GM06990 (cell line): ENCODE measurements at places on chromosomes 13 and 19.
A peak's percentile ranks its signal among the peaks of the same experiment; 100 is the strongest.

DNA sequence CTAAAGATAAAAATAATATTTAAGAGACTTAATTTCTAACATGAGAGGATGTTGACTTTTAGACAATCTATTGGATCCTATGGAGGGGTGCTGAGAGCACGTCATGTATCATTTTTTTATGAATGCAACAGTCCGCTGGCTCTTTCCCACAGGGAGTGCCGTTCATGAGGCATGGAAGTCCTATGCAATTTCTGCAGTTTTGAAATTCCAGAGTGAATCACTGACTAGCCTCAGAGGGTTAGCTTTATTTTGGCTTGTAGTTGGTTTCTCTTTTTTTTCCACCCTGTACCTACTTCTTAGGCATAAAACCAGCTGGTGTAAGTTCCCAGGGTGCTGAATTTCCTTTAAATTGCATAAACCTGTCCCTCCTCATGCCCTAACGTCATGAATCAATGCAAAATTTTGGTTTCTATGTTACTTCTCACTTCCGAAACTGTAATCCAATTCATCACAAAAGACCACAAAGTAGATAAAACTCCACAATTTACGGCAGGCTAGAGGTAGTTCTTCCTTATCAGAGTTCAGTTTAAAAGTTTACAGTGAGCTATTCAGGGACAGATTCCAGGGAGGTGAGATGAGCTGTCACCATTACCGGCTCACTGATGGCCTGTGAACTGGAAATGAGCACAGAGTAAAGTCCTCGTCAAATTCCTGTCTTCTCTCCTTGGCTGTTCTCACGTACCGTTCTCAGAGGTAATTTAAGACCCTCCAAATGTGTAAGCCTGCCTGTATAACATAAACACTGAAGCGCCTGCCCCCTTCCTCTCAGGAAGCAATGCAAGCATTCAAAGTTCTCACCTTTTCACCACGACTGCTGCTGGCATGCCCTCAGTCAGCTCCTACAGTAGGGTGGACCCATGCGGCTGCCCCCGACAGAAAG is 216.6 kb upstream of the SLC10A2 start:
- DNase-seq = peak; percentile 15

GRCh38 chr19:40799558-40800338 is 757 bp downstream of the EGLN2 start:
- peak; percentile 50 for DNase-seq

- no peak for DNase-seq
Measured at GRCh38 chr19:5225486-5226345, 114.9 kb downstream of the PTPRS start.

DNA sequence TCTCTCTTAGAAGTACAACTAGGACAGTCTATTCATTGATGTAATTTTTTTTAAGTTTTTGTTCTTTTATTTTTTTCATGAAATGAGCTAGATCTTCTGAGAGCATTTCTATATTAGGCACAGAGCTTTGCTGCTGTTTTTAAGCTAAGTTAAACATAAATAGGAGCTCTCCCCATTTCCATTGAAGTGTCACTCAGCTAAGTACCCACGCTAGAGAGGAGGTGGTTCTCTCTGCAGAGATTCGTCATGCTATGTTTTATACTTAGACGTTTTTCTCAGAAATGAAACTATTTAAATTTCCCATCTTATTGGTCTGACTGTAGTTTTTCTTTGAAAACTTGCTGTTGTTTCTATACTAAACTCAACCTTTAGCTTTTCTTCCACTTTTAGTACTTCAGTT is 271.5 kb downstream of the PCDH9 start:
- no peak for DNase-seq

DNA sequence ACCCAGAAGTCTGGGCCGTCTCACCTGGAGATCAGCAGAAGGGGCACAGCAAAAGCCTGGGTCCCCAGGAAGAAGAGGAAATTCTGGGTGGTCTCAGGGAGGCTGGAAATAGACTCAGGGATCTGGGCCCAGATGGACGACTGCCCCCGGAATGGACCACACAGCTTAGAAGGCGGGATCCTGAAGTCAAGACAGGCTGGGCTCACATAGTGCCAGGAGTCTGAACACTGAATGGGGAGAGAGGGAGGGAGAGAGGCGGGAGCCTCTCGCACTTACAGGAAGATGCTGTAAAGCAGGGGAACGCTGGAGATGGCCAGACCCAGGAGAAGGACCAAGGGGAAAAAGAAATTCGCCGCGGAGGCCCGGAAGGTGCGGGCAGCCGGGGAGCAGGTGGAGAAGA is 1.3 kb upstream of the LENG1 start:
- no peak for DNase-seq

GRCh38 chr19:10292206-10292788 is 2.5 kb downstream of the ICAM5 start:
- peak; percentile 85 for DNase-seq

GRCh38 chr19:15776264-15776663 is 11.2 kb upstream of the OR10H5 start:
- no peak for DNase-seq

- no peak for DNase-seq
Measured at GRCh38 chr13:73754727-73755292, 379.4 kb downstream of the KLF12 start.

- DNase-seq = peak; percentile 70
Measured at GRCh38 chr19:3687774-3688706, 12.2 kb downstream of the PIP5K1C start.

DNA sequence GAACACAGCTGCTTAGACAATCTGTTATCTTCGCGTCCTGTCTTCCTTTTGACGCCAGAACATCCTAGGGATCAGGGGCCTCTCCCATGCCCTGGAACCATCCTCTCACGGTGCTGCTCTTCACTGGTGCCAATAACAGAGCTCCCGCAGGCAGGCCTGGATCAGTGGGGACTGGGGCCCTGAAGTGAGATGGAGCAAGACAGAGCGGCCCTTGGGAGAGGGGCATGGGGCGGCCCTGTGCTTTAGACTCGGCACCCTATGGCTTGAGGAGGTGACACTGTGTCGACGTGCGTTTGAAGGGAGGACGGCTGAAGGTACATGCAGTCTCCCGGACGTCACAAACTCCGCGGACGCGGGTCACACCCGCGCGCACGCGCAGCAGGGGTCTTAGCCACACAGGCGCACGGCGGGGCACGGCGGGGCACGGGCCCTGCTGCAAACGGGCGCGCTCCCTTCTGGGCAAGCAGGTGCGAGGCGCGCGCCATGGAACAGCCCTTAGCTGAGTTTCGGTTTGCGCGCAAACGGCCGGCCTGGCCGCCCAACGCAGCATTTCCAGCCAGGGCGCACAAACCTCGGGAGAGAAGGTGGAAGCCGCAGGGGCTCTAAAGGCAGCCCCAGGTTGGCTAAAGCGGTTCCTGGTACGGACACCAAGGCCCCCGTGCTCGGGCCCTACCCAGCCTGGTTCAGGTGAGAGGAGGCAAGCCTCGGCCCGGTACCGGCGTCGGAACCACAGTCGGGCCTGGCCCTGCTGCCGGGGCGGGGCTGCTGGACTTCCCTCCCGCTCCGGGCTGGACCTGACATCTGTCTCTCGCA is 16.5 kb upstream of the RNF17 start:
- peak; percentile 51 for DNase-seq

DNA sequence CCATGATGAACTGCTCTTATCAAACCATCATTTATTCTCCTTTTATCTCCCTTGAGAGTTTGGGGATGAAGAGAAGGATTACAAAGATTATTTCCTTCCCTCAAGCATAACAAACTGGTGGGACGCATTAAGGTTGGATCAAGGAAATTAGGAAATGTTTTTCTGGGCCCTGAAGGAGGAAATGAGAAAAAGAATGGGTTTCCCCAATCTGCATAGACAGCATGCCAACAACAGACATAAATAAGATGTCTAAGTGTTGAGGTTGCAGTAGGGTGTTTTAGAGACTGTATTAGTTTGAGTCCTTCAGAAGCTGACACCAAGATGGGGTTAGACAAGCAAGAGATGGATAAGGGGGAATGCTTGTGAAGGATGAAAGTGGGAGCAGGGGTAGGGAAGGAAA is 7.3 kb downstream of the EPSTI1 start:
- DNase-seq = no peak

GRCh38 chr19:56974556-56975207 is 134.2 kb upstream of the PEG3 start:
- DNase-seq = no peak

GRCh38 chr19:2139385-2140137 is 11.8 kb downstream of the AP3D1 start:
- DNase-seq = no peak

- peak; percentile 74 for DNase-seq
Measured at GRCh38 chr19:2469102-2469914, 6.6 kb upstream of the GADD45B start.

- DNase-seq = no peak
Measured at GRCh38 chr13:24194447-24194846, 33.9 kb downstream of the SPATA13 start.

DNA sequence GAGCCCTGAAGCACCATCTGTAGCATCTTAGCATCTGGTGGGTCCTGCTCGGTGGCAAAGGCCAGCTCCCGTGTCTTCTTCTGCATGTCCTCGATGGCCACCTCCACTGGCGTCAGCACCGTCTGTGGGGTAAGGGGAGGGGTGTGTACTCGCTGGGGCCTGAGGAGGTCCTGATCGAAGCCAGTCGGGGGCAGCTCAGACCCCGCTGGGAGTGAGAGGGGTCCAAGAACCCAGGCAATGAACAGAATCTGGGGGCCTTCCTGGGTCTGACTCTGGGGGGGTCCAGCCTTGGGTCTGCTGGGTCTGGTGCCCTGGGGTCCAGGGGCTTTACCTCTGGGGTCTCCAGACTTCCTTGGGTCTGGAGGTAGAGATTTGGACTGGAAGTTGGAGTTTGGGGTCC is 3.6 kb upstream of the KANK2 start:
- DNase-seq = no peak

- no peak for DNase-seq
Measured at GRCh38 chr13:25982907-25983306, 68.9 kb downstream of the SHISA2 start.

DNA sequence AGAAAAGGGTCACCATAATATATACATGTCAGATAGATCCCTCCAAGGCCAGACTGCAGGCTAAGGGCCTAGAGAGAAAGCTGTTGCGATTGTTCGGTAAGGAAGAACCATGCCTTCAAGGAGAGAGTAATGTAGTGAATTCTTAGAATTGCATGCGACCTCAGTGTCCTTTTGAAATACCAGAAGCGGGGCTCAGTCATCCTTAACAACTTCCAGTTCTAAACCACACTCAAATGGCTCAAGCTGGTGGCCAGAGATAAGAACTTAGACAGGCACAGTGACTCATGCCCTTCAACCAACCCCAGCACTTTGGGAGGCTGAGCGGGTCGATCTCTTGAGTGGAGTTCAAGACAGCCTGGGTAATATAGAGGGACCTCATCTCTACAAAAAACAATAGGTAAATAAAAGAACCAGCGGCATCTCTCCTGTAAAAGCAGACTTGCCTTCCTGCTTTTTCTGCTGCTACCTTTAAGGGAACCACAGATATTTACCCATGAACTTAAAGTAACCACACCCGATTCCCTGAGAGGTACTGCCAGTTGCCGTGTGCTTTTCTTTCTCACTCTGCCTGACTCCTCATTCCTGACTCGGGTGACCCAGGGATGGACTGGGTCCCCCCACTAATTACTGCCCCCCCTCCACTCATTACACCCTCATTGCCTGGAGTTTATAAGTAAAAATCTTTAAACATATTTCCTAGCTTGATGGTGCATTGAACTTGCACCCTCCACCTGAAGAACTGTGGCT is 15.4 kb upstream of the SIGLEC6 start:
- DNase-seq = no peak

GRCh38 chr19:34365463-34366401 is 736 bp downstream of the GPI start:
- DNase-seq = peak; percentile 28

- DNase-seq = no peak
Measured at GRCh38 chr13:23175920-23176319, 4.9 kb upstream of the SGCG start.

DNA sequence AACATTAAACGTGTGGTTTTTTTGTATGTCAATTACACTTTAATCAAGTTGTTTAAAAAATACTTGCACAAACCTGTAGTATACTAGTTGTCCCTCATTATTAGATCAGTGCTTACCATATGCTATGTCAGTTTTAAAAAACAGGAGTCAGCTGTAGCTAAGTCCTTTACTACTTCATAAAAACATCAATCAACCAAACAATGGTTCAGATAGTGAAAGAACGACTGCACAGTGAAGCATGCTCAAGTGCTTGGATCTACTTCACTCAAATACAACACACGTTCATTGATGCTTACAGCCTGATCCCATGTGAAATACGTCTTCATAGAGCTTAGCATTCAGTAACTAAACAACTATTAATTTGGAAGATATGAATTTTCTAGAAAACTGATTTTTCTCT is 225.0 kb downstream of the FGF14 start:
- DNase-seq = no peak

GRCh38 chr19:2636897-2637683 is 65.4 kb downstream of the GNG7 start:
- DNase-seq = peak; percentile 78

DNA sequence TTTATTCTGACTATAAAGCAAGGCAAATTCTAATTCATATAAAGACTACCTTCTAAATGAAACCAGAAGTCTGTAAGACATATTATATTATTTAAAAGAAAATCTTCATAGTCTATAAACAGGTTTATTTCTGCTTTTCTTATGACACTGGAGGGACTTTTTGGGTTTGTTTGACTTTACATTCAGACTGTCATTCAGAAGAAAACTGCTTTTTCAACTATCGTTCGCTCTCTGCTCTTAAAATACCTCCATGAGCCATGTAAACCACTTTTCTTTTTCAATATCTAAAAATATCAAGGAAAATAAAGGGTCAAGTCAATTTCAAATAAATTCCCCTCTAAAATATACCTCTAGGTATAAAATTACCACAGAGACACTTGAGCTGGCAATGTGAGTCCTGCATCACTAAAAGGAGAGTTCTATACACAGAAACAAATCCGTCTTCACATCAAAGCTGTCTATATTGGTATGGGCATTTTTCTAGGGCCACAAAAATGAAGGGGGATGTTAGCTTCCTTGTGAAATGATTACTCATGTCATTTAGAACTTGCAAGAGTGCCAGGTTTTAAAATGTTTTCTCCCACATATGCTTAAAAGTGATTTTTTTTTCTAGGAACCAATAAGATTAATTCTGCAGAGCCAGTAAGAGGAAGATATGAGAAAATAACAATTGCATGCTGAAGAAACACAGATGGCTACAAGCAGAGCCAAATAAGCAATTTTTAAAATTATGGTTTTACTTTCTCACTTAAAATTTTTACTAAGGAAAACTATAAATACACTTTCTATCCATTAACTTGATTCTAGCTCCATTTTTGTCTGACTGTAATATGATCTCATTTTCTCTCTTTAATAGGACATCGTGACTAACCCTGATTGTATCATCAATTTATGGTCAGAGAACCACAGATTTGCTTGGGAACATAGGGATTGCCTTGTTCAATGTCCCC is 181.8 kb downstream of the TBC1D4 start:
- no peak for DNase-seq
